Hypothalamus (tissue), 51 donors: ENCODE measurements at places on chromosomes 16 and 17.

DNA sequence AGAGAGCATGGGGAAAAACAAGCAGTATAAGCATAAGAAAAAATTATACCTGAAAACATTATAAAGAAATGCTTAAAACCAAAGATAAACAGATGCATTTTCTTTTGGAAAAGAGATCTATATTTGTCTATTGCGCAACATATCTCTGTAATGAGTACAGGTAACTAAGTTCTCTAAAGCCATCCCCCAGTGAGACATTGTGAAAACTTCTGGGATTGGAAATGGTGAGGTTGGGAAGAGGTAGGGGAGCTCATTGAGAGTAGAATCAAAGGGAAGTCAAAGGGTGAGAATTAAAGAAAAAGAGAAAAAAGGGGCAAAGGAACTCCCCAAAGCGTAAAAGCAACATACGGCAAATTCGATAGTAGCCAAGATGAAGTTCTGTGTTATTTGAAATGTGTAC lies 257.9 kb upstream of the RBFOX1 start:
- no peak for DNase-seq

DNA sequence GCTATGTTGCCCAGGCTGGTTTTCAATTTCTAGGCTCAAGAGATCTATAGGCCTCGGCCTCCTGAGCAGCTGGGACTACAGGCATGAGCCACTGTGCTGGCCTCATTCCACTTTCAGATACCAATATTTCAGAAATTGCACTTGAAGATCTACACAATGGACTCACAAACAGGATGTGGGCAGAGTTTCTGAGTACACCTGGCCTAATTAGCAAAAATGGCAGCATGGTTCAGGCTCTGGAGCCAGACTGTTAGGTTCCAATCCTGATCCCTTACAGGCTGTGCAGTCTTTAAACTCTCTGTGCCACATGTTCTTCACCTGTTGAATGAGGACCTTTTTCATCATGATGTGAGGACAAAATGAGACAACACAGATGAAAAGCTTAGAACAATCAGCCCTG lies 32.2 kb downstream of the RNF157 start:
- no peak for DNase-seq

DNA sequence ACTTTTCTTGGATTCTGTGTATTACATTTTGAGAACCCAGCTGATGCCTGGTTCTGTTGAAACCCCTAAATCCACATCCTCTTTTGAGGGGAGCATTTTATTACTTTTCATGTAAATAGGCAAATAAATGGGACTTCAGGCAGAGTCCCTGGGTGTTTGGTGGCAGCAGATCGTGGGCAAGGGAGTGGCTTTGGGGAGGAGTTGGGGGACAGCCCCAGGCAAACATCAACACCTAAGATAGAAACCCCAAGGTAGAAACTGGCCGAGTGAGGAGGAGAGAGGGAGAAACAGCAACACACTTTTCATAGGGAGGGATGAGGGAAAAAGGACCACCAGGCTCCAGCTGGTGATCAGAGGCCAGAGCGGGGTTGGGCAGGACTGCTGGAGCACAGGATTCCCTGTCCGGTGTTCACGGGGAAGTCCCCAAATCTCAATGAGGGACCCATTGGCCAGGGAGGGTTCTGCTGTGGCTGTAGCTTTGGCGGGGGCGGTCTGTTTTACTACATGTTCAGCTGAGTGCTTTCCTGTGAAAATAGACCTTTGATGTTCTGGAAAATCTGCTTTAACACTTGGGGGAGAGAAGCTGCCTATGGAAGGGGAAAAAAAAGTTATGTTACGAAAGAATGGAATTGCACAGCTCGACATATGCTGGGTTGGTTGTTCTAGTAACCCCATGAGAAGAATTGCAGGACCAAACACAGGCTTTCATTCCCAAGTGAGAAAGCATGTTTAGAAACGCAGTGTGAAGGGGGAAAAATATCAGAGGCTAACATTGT lies 46.6 kb downstream of the MSI2 start:
- DNase-seq: no peak

DNA sequence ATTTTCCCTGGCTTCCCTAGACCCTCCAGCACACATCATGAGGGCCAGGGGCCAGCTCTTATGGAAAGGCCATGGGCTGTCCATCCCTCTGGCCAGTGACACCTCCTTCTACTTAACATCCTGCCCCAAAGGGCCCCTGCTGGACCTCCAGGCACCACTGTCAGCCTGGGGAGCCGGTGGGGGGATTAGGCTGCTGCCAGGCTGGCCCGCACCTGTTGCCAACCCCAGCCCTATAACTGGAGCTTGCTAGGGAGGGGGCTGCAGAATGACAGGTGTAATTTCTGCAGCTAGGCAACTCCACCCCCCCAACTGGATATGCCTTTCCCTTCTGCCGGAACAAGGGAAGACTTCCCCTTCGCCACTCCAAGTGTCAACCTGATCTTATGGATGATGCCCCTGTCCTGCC lies 12.5 kb downstream of the RARA start:
- no peak for DNase-seq

GRCh38 chr17:59315866-59316265 lies 15.6 kb upstream of the YPEL2 start:
- DNase-seq: no peak

GRCh38 chr17:7014261-7014994 lies 2.0 kb downstream of the RNASEK start:
- peak; percentile 94 for DNase-seq

DNA sequence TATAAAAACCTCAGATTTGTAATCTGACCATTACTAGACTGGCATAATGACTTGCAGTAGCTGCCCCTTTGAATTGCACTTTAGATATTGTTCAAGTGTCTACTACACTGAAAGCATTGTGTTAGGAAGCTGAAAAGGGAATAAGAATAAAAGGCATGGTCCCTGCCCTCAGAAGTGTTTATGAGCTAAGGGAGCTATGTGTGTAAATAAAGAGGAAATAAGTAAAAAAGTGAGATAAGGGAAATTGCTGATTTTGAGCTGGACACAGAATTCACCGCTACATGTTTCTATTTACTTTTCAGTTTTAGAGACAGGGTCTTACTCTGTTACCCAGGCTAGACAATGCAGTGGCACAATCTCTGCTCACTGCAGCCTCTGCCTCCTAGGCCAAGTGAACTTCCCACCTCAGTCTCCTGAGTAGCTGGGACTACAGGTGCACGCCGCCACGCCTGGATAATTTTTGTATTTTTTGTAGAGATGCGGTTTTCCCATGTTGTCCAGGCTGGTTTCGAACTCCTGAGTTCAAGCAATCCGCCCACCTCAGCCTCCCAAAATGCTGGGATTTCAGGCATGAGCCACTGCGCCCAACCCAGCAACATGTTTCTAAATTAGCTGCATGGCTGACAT lies 57.0 kb downstream of the GRB2 start:
- no peak for DNase-seq

- no peak for DNase-seq
These were observed 91.5 kb upstream of the CDH13 start for GRCh38 chr16:82535262-82535661.

DNA sequence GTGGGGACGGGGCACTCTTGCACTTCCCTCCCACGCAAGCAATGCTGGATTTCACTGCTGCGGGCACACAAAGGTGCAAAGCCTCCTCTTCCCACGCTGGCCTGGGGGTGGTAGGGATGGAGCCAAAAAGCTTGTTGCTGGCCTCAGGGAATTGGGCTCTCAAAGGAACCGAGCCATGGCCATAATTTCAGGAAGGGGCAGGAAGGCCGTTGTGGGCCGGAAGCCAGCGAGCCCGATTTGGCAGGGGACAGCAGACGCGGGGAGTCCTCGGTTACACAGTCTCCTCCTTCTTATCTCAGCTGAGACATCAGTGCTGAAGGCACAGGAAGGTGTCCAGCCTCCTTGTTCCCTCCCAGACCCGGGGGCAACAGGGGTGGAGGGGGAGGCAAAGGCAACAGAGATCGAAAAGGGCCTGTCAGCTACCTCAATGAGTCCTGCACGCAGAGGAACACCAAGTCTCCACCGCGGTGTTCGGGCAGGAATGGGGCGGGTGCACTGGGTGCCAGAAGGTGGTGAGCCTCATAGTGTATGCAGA lies 59.5 kb downstream of the SLFN11 start:
- DNase-seq: no peak

- DNase-seq: peak; percentile 55
These were observed 36.0 kb downstream of the ARHGAP23 start for GRCh38 chr17:38464251-38464722.

- DNase-seq: peak; percentile 75
These were observed 151.8 kb downstream of the PITPNC1 start for GRCh38 chr17:67528751-67529436.

DNA sequence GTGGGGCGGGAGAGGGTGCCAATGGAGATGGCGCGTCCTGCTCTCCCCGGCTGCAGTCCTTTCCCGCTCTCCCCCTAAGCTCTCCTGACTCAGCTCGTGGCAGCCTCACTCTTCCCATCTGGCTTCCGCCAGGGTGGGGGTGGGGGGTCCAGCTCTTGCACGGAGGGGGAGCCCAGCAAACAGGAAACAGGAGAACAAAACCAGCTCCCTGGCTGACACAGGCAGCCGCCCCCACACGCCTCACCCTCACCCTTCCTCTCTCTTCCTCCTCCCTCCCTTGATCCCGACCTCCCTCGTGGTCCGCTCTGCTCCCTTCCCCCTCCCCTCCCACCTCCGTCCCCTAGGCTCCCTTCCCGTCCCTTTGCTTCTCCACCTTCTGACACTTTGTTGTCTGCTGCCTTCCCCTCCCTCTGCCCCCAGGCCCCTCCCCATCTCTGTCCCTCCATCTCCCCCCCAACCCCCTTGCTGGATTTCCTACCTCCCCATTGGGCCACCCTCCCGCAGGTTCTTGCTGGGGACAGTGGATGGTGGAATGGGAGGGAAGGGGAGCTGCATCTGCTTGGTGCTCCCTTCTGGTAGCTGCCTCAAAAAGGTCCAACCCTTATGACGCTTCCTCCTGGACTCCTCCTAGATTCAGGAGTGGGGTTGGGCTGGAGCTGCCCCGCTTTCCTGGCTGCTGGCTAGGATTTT lies 23.7 kb downstream of the ARHGAP23 start:
- peak; percentile 46 for DNase-seq

- peak; percentile 32 for DNase-seq
These were observed 906 bp downstream of the RBL2 start for GRCh38 chr16:53435066-53435688.

GRCh38 chr16:26454102-26454501 lies 612.6 kb upstream of the C16orf82 start:
- DNase-seq: no peak

DNA sequence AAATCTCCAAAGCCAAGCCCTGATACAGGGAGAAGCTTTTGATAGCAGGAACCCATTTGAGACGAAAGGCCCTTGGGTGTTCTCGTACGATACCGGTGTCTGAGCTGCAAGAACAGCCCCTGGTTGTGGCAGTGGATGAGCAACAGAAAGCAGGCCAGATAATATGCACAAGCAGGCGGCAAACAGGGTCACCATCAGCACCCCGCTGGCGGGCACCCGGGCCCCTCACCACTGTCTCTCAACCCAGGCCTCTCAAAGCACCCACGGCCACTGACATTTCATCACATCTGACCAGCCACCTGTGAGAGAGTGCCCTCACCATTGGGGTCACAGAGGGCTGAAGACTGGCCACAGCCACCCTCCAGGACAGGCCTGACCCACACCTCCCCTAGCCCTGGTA lies 230.4 kb downstream of the C16orf78 start:
- no peak for DNase-seq

GRCh38 chr16:85707528-85708095 lies 18.9 kb upstream of the GINS2 start:
- DNase-seq: no peak
